Urinary bladder (tissue), 4 donors: ENCODE measurements at places on chromosomes 1 and 21. TPM values are rescaled to one million over a fixed set of nuclear protein-coding genes. Genes with fewer than 3 reads are reported as not detected.

HTR1D gene
- 0.05 TPM for polyA plus RNA-seq

NADK gene
- polyA plus RNA-seq: 57.9 TPM

FAM151A gene
- 0.10 TPM for polyA plus RNA-seq

CYP2J2 gene
- polyA plus RNA-seq: 4.1 TPM

SPATA45 gene
- polyA plus RNA-seq: not detected

RAB3B gene
- polyA plus RNA-seq: 0.44 TPM

TRPM2 gene
- 3.3 TPM for polyA plus RNA-seq

UBE2U gene
- not detected for polyA plus RNA-seq

GRCh38 chr1:176847052-176847451 is 317.5 kb downstream of the ASTN1 start:
- no peak for DNase-seq

DNA sequence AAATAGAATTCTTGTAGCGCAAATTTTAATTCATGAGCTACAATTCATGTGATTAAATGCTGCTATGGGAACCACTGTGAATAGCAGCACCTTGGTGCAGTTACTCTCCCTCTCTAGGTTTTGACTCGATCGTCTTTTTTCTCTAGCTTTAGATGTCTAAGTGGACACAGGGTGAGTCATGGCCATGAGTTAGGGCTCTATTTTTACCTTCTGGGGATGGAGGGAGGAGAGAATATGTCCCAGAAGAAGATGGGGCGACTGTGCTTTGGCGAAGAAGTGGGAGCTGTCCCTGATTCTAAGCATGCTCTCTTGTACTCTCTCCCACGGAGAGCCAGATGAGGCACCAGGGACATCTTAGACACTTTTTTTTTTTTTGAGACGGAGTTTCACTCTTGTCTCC is 1.6 kb upstream of the OR2B11 start:
- DNase-seq: no peak

GRCh38 chr1:82710091-82710490 is 909.4 kb downstream of the ADGRL2 start:
- no peak for DNase-seq

- DNase-seq: no peak
Observed at GRCh38 chr1:53155534-53155933, 13.1 kb upstream of the SLC1A7 start.

GRCh38 chr1:183126000-183126366 is 60.1 kb upstream of the LAMC2 start:
- DNase-seq: no peak

- DNase-seq: no peak
Observed at GRCh38 chr1:43604192-43604591, 45.8 kb upstream of the KDM4A start.

DNA sequence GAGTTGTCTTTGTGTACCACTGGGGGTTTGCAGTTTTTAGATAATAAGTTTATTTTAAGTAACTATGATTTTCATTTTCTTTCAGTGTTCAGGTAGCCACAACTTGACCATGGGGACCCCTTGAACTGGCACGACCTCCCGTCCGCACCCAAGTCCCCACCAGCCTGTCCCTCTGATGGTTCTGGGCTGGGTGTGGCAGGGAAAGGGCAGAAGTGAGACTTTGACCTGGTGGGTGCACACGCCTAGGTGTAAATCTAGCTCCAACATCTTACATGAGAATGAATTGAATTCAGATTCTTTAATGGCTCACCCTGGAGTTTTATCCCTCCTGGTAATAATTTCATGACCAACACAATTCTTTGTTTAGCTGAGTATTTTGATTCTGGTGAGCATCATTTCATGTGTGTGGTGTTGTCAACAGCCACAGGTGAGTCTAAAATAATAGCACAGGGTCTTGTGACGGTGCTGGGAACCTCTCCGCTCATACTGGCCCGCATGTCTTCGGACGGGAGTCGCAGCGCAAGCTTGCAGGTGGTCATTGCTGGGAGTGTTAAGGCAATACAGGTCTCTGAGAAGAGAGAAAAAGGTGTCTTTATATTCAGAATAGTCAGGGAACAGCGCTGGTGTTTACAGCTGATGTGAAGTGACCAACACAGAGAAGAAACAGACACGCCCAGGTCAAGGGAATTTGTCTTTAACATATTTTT is 50.8 kb upstream of the POFUT2 start:
- DNase-seq: no peak

DNA sequence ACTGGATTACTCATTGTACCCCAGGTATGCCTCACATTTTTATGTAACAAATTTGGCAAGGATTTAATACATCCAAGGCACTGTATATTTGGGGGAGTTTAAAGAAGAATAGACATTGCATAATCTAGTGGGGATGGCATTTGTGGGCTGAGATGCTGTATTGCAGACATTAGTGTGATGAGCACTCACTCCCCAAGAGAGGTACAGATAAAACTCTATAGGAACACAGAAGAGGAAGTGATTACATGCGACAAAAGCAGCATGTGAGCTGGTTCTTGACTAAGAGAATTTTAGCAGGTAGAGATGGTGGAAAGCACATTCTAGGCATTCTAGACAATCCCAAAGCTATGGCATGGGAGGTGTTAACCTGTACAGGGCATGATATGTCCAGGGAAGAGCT is 24.2 kb upstream of the CDC14A start:
- DNase-seq: no peak

DNA sequence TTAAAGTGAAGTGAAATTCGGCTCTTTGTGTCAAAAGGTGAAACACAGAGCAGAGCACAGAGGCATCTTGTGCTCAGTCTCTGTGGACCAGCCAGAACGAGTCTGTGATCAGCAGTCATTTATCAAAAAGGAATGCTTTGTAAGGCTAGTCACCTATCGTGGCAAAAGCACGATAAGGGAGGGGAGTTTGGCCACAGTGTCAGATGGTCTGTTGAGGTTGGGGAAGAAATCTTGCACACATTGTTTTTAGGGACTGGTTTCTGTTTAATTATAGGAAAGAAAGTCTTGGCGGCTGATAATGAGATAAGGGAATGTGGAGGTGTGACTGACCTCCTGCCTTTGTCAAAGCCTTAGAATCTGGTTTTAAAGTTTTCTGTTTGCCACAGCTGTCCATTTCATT is 58.2 kb upstream of the KIAA1614 start:
- DNase-seq: no peak

DNA sequence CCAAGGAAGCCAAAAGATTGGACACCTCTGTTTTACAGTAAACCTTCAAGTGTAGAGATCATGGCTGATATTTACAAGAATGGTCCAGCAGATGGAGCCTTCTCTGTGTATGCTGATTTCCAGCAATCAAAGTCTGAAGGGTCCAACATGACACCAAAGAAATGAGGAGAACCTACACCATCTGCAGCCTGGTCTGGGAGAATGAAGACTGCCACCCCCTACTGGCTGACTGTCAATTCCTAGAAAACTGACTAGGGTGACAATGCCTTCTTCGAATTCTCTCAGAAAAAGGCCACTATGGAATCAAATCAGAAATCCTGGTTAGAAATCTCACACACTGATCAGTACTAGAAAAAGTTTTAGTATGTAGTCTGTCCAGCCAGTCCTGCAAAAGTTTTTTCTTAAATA is 83.3 kb downstream of the CDC42BPA start:
- no peak for DNase-seq

DNA sequence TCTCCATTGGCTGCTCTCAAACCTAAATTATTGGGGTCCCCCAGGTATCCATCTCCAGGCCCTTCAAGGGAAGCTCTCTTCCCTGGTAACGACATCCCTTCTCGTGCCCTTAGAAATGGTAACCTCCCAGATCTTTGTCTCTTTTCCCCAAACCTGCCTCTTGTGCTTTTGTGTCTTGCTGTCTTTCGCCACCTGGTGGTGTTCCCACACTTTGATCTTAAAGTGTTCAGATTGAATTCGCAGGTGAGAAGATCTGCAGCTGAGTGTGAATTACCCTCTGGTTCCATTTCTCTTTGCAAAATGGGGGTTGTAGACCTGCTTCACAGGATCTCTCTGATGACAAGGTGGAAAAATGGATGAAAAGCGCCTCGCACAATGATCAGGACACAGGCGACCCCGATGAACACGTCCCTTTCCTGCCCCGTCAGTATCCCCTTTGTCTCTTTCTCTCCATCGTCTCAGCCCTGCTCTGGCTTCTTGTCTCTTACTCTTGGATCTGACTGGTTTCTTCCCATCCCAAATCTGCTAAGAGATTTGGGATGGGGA is 53.1 kb downstream of the DOP1B start:
- no peak for DNase-seq

DNA sequence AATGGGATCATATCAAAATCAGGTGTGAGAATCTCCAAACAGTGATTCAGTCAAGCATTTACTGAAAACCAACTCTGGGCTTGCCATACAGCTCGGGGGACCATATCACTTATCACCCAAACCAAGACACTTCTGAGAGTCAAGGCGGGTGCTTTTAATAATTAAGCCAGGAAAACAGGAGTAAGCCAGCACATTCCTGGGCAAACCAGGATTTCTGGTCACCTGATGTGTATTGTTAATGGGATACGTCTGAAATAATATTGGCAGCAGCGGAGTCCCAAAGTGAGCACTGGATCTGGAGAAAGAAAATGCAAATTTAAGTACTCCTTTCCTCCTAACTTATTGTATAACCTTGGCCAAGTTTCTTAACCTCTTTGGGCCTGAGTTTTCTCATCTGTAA is 17.6 kb downstream of the OSCP1 start:
- DNase-seq: no peak
